ENCODE measurements at places on chromosomes 3 and 15.

DNA sequence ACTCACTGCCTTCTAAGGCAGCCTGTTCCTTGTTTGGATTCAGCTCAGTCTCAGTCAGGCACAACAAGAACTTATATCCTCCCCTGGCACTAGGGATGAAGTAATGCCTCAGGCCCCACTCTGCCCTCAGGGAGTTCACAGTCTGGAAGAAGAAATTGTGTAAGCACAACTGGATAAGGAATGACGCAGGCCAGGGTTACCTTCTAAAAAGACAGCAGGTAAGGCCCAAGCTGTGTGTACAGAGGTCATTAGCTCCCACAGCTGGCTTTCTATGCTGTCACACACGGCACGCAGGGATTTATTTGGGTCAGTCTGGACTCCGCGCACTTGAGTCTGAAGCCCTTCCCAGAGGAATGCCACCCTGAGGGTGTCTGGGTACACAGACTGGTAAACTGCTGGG is 82.9 kb downstream of the IQSEC1 start:
- no peak for DNase-seq

- no peak for DNase-seq
These were observed 767.7 kb upstream of the ALCAM start for GRCh38 chr3:104598848-104599511.

GRCh38 chr3:146100180-146100579 is 60.8 kb downstream of the PLOD2 start:
- no peak for DNase-seq

DNA sequence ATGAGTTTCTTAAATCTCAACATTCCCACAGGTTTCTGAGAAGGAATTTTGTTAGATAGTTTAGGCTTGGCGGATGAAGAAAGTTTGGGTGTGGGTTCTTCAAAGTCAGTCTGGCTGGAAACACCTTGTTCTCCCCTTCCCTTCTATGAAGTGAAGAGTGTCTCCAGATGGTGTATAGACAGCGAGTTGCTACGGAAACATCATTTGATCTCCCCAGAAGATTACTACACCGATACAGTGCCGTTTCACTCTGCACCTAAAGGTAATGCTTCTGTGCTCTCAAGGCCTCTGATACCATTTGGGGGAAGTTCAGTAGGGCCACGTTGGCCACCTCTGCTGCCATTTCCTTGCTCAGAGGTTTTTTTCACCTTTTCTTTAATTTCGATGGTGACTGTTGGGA is 20.6 kb downstream of the DLEC1 start:
- no peak for DNase-seq

GRCh38 chr15:67366904-67367303 is 112.3 kb downstream of the IQCH start:
- DNase-seq = no peak

- no peak for DNase-seq
These were observed 16.0 kb downstream of the LPP start for GRCh38 chr3:188169830-188170455.

GRCh38 chr3:174409086-174409743 is 449.9 kb upstream of the NAALADL2 start:
- no peak for DNase-seq

- no peak for DNase-seq
These were observed 114.5 kb upstream of the MANF start for GRCh38 chr3:51270559-51270958.

GRCh38 chr3:66394753-66395249 is 106.0 kb downstream of the LRIG1 start:
- DNase-seq = no peak

DNA sequence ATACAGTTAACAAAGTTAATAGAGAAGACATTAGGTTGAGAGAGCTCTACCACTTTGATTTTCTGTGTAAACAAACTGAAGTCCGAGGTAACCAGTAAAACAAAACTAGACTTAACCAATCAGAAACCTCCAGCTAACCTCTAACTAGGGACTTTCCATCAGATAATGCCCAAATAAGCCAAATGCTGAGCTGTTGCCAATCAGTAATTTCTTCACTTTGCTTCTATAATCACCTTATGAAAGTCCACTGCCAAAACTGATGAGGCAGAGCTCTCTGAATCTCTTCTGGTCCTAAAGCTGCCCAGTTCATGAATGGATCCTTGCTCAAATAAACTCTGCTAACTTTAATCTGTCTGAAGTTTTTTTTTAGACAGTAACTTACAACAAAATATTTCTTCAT is 448.0 kb upstream of the NECTIN3 start:
- DNase-seq = no peak

- no peak for DNase-seq
These were observed 98.3 kb downstream of the ABHD5 start for GRCh38 chr3:43789028-43789427.

GRCh38 chr3:111610612-111611054 is 15.5 kb upstream of the ZBED2 start:
- DNase-seq = no peak

- DNase-seq = no peak
These were observed 51.8 kb downstream of the SLC12A8 start for GRCh38 chr3:125160606-125161371.

DNA sequence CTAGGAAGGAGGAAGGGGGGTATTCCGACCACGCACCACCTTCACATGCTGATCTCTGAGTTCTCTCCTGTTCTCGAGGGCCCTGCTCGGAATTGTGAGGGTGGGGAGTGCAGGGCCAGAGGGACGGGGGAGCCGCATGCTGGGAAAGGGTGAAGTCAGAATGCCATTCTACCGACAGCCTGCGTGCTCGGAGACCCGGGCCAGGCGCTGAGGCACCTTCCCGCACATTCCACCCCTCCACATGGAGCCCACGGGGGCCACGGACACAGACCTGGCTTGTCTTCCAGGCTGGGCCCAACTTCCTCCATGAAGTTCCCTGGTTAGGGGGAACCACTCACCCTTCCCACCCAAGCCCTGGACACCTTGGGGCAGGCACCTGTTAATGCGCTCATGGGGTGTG is 28.7 kb upstream of the PIGZ start:
- DNase-seq = no peak

DNA sequence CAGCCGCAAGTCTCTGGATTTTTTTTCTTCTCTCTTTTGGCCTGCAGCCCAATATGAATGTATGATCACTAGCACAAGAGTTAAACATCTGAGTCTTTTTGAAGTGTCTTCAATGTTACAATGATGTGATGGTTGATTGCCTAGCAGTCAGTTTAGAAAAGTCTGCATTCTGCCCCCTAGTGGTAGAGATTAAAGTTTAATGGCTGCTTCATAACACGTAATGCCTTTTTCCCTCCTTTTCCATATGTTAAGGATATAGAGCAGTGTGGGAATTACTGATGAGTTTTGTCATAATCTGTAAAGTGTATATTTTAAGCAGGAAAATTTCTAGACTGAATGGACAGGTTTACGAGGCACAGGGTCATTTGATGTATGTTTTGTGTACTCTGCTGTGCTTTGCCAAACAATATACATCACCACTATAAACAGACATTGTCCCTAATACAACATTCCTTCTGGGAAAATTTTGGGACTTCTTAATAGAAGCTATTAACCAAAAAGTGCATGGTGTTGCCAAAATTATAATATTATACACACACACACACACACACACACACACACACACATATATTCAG is 1038.5 kb upstream of the NR2F2 start:
- DNase-seq = peak; percentile 28

- DNase-seq = no peak
These were observed 45.7 kb downstream of the EIF2AK4 start for GRCh38 chr15:39979606-39980005.

DNA sequence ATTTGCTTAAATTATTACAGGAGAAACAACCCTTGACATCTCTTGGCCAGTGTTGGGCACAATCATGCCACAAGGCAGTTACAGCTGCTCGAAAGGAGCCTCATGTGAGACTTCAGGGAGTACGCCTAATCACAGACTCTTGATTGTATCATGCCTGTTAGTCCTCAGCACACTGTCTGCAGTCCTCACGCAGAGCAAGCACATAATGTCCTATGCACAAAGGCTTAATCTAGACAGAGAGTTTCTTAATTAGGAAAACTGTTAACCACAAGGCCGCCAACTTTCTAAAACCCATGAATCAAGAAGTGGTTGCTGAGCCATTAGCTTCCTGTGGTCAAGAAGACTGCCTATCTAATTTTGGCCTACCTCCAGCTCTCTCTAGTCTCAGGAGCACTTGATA is 172.0 kb downstream of the UNC13C start:
- DNase-seq = no peak

DNA sequence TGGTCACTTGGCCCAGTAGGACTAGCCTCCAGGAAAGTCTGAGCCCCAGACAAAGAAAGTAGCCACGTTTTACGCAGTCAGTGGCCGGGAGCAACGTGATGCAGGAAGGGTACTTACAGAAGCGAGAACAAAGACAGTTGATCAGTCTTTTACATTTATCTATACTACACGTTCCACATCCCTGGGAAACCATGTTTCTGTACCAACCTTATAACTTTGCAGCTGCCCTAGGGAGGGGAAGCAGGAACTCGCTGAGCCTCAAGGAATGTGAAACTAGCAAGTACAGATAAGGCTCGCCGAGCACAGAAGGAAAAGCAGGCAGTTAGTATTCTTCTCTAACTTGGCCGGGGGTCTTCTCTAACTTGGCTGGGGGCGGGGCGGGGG is 3.4 kb upstream of the KNL1 start:
- no peak for DNase-seq

DNA sequence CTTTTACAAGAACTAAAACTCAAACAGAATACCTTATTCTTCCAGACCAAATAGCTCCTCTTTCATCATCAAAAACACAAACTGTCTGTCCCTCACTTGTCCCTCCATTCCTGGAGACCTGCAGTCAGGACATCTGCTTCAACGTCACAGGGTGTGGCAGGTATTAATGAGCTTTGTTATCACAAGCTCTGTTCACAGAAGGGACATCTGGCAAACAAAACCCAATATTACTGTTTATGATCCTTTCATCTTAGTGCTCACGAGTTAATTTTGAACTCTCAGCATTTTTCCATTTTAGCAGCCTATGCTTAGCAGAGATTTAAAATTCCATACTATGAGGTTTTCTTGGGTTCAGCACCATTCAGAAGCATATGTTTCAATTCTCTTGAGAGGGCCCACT is 32.9 kb downstream of the AP3S2 start:
- no peak for DNase-seq

- DNase-seq = no peak
These were observed 40.1 kb downstream of the DLG1 start for GRCh38 chr3:197258168-197258755.

- no peak for DNase-seq
These were observed 75.0 kb downstream of the PEX5L start for GRCh38 chr3:179961703-179962078.

DNA sequence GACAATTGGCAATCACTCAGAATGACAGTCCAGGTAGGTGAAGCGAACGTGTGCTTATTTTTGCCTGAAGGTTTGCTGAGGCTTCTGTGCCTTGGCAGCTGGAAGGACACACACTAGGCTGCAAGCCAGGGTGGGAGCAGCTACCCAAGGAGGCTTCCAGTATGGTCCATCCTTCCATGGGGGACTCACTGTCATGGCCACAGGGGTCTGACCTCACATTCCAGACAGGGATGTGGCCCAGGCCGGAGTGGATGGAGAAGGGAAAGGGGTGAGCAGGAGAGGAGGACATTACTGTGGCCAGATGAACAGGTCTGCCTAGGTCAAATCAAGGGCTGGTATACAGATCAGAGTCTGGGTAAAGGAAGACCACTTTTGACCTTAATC is 247.7 kb downstream of the ADAMTS17 start:
- DNase-seq = no peak

DNA sequence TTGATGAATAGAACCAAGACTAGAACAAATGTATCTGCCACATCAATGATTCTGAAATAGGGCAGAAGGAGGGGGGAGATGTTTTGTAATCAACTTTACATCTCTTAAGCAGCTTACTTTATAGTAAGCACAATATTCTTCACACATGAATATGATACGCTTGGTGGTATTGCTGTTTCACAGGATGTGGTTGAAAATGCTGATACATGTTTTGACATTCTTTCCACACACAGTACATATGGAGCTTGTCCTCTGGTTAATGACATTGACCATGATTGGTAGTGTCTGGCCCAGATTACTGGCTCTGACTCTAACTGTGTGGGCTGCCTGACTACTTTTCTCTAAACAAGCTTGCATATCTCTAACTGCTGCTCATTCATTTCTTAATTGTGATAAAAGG is 168.9 kb downstream of the KLHL25 start:
- DNase-seq = no peak

DNA sequence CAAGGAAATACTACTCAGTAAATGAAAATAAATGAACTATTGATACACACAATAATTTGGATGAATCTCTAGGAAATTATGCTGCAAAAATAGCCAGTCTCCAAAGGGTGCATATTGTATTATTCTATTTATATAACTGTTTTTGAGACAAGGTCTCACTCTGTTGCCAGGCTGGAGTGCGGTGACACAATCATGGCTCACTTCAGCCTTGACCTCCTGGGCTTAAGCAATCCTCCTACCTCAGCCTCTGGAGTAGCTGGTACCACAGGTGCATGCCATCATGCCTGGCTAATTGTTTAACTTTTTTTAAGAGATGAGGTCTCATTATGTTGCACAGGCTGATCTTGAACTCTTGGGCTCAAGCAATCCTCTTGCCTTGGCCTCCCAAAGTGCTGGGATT is 12.5 kb downstream of the KLHDC8B start:
- no peak for DNase-seq

DNA sequence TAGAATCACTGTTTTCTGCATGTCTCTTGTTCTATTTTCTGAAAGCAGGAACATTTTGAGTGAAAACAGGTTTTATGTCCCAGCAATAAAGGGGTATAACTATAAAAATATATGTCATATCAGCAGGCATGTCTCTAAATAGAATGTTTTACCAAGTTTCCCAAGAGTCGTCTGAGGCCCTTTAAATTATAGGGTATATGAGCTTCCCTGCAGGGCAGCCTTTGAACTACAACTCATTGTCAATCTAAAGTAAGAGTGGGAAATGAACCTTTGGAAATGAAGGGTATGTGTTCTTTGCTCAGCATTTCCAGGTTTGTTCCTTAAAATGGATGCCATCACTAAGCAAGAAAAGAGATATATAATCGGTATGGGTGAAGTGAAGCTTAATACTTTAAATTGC is 138.6 kb downstream of the LSAMP start:
- DNase-seq = no peak

DNA sequence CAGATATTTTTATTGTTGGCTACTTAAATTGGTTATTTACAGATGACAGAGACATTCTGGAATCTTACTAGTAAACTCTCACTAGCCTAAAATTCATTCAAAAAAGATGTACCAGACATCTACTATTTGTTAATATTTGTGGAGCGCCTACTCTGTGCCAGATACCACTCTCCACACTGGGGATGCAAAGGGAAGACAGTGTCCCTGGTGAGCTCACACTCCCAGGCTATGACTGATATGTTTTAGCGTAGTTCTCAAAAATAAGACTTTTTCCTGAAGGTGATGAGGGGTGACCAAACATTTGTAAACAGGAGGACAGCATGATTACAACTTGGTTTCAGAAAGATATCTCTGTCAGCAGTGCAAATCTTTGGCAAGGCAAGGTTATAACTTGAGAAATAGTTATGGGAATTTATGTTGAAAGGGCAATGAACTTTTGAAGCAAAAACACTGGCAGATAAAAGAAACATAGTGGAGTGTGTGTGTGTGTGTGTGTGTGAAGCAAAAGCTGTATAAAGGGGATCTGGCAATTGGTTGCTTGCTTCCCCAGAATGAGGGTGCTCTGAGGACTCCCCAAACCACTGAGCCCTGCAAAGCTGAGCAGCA is 51.2 kb downstream of the HACD2 start:
- no peak for DNase-seq

GRCh38 chr3:152318512-152318911 is 49.8 kb downstream of the MBNL1 start:
- DNase-seq = no peak

GRCh38 chr3:73292220-73292619 is 230.8 kb downstream of the EBLN2 start:
- no peak for DNase-seq

All from hematopoietic multipotent progenitor cell treated with erythropoietin and hydrocortisone succinate and interleukin-3 and kit ligand, for 17 days (in vitro differentiated cells).